ENCODE measurements at places on chromosomes 3 and 15. TPM values are rescaled to one million over a fixed set of nuclear protein-coding genes. Genes with fewer than 3 reads are reported as not detected.

DNA sequence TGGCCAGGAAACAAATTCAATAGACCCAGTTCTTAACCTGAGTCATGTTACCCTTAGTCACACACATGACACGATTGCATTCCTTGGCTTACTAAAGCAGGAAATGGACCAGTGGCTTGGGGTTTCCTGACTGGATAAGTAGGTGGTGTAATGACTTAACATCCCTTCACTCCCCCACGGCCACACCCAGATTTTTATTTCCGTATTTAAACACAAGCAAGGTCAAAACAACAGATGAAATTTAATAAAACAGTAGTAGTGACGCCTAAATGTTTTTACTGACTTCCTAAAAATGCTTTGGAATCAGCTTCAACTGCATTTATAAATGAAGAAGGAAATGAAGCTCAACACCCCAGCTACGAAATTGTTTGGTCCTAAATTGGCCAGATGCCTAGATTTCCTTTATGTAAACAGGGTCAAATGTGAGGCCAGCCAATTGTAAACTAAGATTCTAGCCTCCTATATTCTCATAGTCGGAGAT, 324.3 kb downstream of the CHST2 start:
- peak; percentile 70 for DNase-seq

GRCh38 chr3:173403376-173403775, 5.8 kb downstream of the NLGN1 start:
- DNase-seq = no peak

The UROC1 gene
- total RNA-seq = not detected

DNA sequence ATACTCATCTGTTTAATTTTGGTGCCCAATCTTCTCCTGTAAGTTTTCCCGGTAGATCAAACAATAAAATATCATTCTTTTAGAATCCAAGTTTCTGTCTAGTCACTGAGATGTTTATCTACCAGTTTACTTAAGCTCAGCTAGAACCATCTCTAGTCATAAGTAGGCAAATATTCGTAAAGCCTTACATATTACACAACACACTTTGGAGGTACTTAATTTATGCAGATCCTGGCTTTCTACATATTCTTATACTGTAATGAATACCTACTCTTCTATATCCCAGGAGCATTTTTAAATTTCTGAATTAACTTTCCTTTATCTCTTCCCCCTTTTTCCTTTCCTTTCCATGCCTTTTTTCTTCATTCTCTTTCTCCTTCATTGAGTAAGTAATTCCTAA, 185.9 kb upstream of the ZBTB20 start:
- no peak for DNase-seq

The FOXB1 gene
- total RNA-seq = not detected
